ENCODE measurements at places on chromosomes 3 and 15.

DNA sequence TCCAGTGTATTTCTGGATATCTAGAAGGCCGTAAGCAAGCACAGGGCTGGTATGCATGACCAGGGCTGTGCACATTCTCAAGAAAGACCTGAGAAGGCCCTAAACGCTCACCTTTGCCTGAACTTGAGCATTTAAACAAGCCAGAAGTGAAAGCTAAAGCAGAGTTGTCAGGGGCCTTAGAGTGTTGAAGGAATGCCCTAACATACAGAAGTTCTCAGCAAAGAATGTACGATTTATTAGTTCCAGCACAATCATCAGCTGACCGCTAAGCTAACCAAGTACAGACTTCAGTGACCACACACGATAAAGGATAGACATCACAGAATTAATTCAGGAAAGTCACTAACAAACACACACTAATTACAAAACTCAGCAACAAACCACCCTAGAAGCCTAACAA is 8.7 kb downstream of the HLTF start:
- DNase-seq, result no peak

DNA sequence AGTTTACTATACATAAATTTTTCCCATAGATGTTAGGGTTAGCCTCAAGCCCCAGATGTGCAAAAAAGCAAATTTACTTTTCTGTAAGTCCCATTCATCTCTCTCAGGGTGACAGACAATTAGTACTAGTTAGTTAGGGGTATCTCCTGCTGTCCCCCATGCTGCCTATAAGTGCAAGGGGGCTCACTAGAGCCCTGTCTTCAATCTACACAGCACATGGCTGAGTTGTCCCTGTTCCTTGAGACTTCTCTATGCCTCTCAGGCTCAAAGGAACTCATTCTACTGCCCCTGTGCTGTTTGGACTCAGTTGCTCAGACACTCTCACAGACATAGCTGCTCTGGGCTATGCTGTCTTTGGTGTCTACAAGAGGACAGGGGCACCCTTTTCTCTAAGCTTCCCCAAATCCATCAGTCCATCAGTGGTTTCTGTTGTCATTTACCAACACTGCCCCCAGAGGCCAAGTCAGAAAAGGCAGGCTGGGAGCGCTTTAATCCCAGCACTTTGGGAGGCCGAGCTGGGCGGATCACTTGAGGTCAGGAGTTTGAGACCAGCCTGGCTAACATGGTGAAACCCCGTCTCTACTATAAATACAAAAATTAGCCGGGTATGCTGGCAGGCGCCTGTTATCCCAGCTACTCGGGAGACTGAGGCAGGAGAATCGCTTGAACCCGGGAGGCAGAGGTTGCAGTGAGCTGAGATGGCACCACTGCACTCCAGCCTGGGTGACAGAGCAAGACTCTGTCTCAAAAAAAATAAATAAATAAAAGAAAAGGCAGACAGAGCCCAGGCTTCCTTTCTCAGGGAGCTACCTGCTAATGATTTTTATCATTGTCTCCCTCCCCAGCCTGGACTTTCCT is 31.4 kb upstream of the PRTG start:
- DNase-seq, result no peak

DNA sequence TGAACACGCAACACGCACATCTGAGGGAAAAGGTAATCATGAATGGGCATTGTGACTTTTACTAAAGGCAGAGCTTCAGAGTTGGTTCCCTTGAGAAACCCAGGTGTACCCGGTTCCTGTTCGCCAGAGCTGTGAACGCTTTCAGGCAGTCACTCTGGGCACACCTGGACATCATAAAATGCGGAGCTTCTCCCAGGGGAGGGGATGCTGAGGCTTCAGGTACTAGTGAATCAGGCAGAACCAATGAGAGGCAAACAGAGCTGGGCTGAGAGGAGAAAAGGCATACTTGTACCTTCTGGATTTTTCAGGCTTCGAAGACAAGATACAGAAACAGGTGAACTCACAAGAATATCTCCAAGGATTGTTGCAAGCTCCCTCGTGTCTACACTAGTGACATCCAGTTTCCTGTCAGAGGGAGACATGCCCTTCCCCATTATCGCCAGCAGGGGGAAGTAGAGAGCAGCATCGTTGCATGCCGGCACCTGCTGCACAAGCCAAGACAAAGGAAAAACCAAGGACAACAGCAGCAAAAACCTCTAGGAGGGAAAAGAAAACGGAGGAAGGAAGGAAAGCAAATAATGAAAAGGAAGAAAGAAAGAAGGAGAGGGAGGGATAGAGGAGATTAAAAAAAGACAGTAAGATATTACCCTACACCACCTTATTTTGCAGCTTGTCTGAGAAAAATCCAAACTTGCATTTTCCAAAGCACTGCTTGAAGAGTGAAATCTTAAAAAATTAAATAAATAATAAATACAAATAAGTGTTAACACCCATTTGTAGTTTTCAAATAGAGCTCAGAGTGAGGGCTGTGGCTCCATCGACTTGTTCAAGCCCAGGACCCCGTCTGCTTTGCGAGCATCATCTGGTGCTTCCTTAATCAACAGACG is 2.0 kb downstream of the AHSG start:
- DNase-seq, result peak; percentile 74

- DNase-seq, result no peak
Measured at GRCh38 chr3:84082726-84083125, 876.1 kb upstream of the CADM2 start.

DNA sequence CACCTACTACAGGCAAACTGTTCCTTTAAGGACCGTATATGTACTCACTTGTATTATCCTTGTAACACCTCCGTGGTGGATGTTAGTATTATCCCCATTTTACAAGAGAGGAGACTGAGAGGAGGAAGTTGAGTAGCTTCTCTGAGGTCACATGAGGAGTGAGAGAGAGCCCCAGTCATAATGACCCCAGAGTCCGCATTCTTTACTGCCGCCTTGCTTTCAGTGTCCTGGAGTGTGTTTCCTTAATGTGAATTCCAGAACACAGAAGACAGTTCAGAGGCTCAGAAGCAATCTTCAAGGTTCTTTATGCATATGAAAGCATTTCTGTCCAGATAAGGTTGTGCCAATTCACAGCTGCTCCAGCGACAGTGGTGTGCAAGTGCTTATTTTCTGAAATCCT is 199.2 kb downstream of the CACNA2D3 start:
- no peak for DNase-seq

DNA sequence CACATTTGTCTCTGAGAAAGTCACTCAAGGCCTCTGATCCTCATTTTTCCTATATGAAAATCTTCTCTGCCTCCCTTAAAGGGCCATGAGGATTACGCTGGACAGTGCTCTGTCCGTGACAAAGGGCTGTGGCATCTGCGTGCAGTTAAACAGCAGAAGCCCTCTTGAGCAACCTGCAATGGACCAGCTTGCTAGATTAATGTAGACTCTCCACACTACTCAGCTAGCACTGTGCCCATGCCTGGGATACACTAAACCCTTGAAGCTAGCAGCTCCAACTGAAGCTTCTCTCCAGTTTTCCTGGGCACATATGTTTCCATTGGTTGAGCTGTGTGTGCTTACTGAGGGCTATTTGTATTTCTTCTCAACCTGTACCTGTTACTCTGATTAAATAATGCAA is 303.8 kb downstream of the RPLP1 start:
- no peak for DNase-seq

DNA sequence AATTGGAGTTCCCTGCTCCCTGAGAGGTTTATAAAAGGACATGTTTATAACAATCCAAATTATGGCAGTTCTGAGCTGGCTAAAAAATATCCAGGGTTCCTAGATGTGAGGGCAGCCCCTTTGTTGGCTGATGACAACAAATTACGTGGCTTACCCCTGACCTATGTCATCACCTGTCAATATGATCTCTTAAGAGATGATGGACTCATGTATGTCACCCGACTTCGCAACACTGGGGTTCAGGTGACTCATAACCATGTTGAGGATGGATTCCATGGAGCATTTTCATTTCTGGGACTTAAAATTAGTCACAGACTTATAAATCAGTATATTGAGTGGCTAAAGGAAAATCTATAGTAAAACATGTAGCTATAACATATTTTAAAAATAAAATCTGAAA is 13.9 kb downstream of the AADAC start:
- DNase-seq, result no peak
